H4 (cell line): ENCODE measurements at places on chromosomes 6 and 20. TPM values are rescaled to one million over a fixed set of nuclear protein-coding genes. Genes with fewer than 3 reads are reported as not detected.

DNA sequence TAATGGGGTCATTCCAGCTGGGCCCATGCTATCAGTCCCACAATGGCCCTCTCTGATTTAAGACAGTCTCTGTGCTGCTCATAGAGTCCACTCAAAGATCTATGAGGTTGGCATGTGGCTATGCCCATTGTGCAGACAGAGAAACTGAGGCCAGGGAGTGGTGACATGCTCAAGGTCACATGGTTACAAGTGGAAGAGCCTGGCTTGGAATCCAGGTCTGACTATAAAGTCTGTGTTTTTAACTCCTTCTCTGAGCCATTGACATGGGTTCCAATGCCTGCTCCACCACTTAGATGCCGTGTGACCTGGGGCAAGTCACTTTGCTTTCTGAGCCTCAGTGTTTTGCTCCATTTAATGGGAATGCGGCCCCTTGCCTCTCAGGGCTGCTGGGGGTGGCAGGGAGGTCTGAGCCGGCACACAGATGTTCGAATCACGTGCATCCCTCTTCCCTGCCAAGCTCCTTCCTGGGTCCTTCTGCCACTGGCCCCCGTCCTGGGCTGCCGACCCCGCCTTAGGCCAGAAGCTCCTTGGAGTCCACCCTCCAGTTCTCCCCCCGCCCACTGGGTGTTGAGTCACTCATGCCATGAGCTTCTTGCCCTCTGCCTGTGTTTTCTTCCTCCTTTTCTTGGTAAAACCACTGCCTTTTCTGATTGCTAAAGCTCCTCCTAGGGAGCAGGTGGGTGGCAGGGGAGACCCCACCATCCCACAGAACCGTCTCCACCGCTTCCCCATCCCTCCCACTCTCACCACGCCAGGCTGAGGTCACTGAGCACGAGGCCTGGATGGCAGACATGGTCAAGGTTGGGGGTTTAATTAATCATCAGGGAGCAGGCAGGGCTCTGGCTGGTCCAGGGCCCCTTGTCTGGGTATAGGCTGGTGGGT lies 35.7 kb downstream of the CEBPB start:
- no peak for DNase-seq

DNA sequence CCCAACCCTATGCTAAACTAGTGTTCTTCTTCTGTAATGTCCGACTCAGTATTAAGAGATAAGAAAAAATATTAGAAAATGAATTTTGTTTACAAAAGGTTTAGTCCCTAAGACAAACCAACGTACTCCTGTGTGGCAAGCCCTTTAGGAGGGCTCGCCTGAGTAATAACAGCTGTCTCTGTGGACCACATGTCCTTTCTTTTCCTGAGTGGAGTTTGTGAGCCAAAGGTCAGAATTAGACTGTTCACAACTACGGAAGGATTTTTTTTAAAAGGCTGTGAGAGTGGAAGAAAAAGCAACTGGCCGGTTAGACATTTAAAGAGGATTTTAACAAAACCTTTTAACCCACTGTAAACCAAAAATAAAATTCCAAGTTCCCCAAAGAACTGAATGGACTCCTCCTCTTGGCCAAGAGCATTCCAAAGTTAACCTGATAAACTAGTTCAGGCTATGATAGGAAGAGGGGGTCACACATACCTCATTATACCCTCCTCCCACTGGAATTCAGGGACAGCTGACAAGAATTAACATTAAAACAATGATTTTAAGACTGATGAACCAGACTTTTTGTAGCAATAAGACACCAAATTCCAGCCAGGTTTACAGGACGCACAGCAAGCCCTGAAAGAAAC lies 43.5 kb downstream of the FAM184A start:
- no peak for DNase-seq

DNA sequence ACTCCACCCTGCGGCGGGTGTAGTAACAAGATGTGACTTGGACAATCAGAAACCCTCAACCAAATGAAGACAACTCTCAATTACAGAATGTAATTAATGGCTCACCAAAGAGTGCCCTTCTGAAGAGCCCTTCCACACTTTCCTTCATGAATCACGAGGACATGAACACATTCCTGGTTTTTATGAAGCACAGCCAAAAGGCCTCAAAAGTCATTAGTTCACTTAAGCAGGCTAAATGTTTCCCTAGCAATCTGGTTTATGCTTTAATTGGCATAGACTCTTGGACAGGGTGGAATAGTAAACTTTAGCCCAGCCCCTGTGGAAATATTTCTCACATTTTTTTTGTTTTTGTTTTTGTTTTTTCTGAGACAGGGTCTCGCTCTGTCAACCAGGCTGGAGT lies 20.5 kb downstream of the CPNE5 start:
- DNase-seq: no peak

DNA sequence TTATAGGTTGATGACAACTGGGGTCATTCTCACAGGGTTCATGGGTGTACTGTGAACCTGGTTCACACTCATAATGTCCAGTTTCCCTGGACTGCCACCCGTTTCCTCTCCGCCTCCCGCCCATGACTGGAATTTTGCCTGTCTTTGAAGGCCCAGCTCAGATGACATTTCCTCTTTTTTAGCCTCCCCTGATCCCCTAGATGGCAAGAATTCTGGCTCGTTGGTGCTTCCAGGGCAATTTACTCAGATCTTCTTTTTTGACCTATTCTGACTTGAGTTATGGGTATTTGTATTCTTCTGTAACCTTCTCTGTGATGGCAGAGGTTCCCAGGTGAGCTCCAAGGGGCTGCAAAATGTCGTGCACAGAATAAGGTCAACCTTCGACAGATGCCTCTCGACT lies 5.7 kb upstream of the CITED2 start:
- DNase-seq: no peak

- no peak for DNase-seq
Measured at GRCh38 chr6:131782764-131783163, 25.1 kb upstream of the ENPP1 start.

DNA sequence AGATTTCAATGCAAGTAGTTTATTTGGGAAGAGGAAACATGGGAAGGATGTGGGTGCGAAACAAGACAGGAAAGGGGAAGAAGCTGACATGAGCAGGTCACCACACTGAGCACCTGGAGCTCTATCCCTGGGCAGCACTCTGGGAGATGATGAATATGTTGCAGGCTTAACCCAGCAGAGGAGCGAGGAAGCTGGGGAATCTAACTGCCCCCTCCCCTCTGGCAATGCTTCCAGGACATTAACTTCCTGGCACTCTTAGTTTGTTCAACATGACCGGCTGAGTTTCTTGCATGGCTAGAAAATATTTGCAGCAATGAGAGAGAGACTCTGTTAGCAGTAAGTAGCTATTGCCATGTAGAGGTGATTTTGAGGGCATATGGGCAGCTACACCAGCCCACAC lies 4.9 kb upstream of the ADA start:
- no peak for DNase-seq

DNA sequence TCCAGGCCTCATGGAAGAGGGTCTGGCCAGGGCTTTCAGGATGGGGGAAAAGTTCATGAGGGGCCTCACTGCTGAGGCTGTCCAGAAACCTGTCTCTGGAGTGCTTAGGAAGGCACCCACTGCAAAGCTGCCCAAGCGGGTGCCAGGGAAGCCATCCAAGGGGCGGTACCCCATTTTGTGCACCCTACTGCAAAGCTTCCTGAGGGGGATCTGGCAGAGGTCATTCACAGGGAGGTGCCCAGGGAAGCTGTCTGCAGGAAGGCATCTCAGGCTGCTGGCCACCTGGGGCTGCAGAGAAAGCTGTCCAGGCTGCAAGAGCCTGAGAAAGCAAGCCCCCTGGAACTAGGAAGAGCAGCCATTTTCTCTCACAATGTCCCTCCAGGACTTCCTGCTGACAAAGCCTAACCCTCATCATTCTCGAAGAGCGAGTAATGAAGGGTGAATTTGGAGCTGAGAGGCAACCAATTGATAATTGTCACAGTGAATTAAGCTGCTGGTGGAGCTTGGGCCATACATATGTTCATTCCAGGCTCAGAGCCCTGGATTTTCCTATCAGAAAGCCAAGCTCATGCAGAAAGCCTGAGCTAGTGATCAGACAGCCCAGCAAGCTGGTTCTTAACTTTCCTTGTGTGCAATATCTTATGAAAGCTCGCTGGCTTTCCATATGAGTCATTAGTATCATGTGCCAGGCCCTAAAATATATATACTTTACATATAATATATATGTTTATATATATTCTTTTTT lies 62.2 kb upstream of the SLC22A16 start:
- DNase-seq: no peak

DNA sequence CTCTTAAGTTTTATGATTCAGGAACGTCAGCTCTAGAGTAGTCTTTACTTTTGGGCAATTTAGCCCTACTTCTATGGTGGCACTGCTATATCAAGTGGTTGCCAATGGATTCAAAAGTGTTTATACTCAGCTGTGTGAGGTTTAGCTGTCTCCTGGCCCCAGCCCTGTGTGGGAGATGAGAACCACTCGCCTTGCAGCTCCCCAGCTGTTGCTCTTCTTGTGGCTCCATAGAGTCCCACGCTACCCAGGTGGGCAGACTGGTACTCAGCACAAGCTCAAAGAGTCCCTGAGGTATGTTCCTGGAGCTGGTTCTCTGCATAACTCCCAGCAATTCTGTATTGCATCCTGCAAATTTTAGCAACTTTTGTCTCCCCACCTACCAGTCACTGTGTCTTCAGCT lies 59.6 kb downstream of the C6orf118 start:
- no peak for DNase-seq

- no peak for DNase-seq
Measured at GRCh38 chr6:118708744-118709143, 57.4 kb upstream of the CEP85L start.

DNA sequence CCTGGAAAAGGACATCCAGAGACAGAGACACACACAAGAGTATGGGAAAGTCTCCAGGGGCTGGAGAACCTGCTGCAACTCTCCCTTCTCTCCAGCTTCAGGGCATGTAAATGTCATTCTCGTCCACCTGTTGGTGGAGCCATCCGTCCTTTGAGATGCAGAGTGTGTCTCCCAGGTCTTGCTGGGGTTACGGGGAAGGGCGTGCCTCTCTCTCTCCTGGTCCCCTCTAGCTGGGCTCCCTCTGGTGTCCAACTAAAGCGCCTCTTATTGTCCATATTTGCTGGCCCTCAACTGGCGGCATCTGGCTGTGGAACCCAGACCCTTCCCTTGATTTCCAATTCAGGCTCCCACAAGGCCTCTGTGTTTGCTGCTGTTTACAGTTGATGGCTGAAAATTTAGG lies 244.1 kb downstream of the BMP7 start:
- DNase-seq: no peak

GRCh38 chr6:135170849-135171248 lies 10.3 kb upstream of the MYB start:
- no peak for DNase-seq

DNA sequence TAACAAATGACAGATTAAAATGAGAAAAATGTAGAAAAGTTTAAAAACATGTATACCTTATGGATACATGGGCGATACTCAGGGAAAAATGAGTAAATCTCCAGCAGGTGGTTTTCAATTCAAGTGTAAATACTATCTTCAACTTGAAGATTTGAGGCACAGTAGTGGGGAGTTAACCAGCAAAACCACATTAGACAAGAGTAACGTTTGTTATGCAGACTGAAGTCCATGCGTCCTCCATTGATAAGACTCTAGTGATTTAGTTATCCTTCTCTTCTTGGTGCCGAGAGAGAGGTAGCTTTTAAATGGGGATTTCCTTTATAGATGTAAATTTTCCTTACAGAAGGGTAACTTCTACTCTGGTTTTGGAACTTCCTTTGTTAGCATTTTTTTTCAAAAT lies 28.1 kb downstream of the PCMTD2 start:
- DNase-seq: no peak

DNA sequence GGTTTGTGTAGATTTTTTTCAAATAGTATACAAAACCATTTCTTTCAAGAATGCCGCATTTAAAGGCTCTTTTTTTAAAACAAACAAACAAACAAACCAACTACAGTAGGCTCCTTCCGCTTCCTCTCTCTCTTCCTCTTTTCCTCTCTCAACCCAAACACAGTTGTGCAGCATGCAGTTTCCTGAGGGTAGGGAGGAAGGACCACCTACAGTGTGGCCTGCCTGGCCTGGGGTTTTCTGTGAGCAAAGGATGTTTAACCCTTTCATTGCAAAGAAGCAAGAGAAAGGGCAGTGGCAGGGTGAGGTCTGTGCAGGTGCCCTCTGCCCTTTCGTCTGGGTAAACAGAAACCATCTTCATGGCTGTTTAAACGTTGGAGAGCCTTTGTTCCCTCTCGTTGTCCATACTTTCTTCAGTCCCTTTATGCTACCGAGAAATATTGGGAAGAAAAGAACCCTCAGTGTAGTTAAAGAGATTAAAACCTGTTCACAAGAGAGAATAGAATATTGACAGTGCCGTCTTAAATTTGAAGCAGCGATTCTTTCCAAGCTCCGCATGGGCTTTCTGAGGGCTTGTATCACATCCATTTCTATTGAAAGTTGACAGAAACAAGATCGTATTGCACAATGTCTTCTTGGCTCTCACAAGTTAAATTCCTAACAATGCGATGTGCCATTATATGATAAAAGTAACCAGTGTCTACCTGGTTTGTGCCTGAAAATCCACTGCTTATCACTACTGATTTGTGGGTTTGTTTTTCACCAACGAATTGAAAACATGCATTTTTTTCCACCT lies 215.5 kb upstream of the SNX9 start:
- DNase-seq: no peak

GRCh38 chr6:123215211-123215610 lies 219.2 kb downstream of the CLVS2 start:
- DNase-seq: no peak

- DNase-seq: no peak
Measured at GRCh38 chr20:316316-317068, 8.9 kb upstream of the SOX12 start.

DNA sequence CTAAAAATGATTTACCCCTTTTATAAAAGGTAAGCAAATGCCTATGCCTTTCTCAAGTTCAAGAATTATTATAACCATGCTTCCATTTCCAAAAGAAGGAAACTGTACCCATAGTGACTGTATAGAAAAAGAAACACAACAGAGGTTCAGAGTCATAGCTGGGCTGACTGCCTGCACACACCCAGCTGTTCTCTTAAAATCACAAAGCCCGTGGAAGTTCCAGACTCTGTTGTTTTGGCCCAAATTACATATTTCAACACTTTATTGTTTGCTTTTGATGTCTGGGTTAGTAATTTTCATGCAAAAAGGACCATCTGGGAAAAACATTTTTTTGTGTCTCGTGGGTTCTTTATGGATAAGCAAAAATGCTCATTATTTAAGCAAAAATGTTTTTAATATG lies 99.2 kb downstream of the LCA5 start:
- no peak for DNase-seq

- no peak for DNase-seq
Measured at GRCh38 chr20:8082989-8083388, 49.1 kb upstream of the PLCB1 start.

- DNase-seq: no peak
Measured at GRCh38 chr6:50889935-50890334, 71.3 kb downstream of the TFAP2B start.

HSD17B8 gene
- total RNA-seq: 1.2 and 5.6 TPM in 2 replicates

CYP21A2 gene
- total RNA-seq: 0.48 TPM in 1 of 2 replicates, not detected in the other

IMPG1 gene
- 0.14 TPM in 1 of 2 replicates, not detected in the other for total RNA-seq

CST2 gene
- total RNA-seq: not detected in 2 replicates

RPS10 gene
- 3,936 and 4,042 TPM in 2 replicates for total RNA-seq

CASS4 gene
- 0.06 and 0.10 TPM in 2 replicates for total RNA-seq

PTCHD4 gene
- total RNA-seq: 3.9 and 4.7 TPM in 2 replicates

FLRT3 gene
- 36.5 and 41.9 TPM in 2 replicates for total RNA-seq
